IPS-NIHi11 (cell line): ENCODE measurements at places on chromosomes 6 and 20.
A peak's percentile ranks its signal among the peaks of the same experiment; 100 is the strongest.

GRCh38 chr6:14337152-14337551, 219.6 kb downstream of the CD83 start:
- DNase-seq: no peak

- DNase-seq: no peak
Measured at GRCh38 chr6:21529431-21529830, 64.1 kb upstream of the SOX4 start.

- DNase-seq: no peak
Measured at GRCh38 chr6:118645395-118645794, 6.0 kb downstream of the CEP85L start.

- DNase-seq: no peak
Measured at GRCh38 chr6:16967470-16967817, 134.4 kb upstream of the STMND1 start.

GRCh38 chr6:38034274-38034914, 214.9 kb downstream of the ZFAND3 start:
- DNase-seq: no peak

GRCh38 chr20:38125157-38126056, 39.7 kb downstream of the TGM2 start:
- no peak for DNase-seq

GRCh38 chr6:161613711-161614110, 339.9 kb upstream of the AGPAT4 start:
- DNase-seq: no peak

- no peak for DNase-seq
Measured at GRCh38 chr6:28750926-28751458, 172.8 kb downstream of the TRIM27 start.

- no peak for DNase-seq
Measured at GRCh38 chr20:44502968-44503367, 18.9 kb downstream of the SERINC3 start.

- DNase-seq: no peak
Measured at GRCh38 chr6:38116248-38116647, 296.7 kb downstream of the ZFAND3 start.

GRCh38 chr6:144319211-144319610, 34.1 kb downstream of the UTRN start:
- no peak for DNase-seq

DNA sequence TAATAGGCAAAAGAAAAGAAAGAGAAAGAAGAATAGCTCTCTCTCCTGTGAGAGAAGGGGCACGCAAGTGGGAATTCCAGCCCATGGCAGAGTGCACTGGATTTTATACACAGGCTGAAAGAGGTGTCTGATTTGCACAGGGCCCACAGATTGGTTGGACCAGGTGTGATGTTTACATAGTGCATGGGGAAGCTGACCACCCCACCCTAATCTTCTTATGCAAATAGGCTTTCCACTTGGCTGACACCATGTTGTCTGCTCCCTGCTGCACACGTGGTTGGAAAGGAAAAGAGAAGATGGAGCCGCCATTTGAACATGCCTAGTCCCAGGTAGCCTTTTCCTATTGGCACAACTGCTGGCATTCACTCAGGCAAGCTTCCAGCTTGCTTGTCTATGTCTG, 20.2 kb downstream of the MICA start:
- no peak for DNase-seq

DNA sequence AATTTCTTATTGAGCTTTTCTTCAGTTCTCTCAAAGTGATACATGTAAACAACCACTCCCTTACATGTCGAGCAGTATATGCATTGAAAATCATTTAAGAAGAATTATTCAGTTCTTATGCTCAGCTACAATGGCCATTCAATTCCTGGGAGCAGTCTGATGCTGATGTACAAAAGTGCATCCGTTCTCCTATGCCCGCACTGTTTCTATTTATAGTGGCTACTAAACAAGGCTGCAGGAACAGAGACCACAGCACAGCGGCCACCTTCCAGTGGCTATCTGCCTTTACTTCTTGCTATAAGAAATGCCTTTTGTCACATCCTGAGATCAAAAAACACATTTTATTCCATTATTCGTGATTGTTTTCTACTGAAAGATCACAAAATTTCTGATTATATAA, 82.2 kb downstream of the FHL5 start:
- no peak for DNase-seq

DNA sequence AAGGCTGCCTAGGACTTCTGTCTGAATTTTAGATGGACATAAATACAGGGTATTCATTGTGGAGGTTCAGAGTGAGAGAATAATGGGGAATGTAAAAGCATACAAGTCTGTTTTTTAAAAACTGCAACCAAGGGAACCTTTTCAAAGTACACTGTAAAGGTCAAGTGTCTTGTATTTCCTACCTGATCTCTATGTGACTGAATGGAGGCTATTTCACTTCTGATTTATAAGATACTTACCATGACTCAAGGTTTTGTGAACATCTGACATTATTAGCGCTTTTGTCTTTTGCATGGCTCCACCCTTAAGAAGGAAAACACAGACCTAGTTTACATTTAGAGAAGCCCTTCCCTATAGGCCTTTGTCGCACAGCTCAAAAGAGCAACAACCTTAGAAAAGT, 126.5 kb downstream of the ZFAND3 start:
- no peak for DNase-seq

DNA sequence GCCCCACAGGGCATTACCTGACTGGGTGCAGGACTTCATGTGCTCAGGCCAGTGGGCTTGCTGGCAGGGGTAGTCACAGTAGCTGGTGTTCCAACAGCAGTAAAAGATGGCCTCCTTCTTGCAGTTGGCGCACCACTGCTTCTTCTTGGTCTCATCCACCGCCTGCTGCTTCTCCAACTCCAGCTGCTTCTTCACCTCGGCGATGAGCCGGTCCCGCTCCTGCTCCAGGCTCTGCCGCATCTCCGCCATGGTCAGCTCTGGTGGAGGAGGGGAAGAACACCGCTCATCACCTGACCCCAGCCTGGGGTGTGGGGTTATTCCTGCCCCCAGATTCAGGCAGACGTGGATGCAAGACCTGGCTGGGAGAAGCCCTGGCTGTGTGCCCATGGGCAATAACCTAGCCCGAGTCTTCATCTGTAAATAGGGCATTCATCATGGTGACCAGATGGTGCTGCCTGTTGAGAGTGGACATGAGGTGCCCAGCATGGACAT, 132.2 kb downstream of the ZMYND8 start:
- DNase-seq: no peak

GRCh38 chr6:14141351-14142062, 23.9 kb downstream of the CD83 start:
- DNase-seq: no peak

- DNase-seq: no peak
Measured at GRCh38 chr20:57392512-57393271, 1.5 kb downstream of the RBM38 start.

DNA sequence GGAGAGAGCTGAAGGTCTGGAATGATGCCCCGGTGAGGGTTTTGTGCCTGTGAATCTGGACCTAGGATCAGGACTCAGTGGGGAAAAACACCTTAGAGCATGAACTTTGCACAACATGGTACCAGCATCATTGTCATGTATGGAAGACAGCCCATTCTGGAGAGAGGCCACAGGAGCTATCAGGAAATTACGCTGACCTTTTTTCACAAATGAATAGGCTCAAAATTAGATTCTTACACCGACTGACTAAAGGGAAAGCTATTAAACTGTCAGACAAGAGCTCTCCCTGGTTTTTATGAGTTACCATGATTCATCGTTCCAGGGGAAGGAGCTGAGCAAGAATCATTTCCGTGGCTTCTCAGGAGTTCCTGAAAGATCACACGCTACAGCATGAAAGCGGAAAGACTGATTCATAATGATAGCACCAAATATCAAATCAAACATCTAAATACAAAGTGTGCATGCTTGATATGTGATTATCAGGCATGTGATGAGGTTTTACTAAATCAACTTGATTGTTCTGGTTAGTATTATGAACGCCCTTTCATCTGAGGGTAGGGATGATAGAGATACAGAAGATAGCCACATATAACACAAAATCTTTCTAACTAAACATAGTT, 224.9 kb upstream of the SMLR1 start:
- DNase-seq: no peak

DNA sequence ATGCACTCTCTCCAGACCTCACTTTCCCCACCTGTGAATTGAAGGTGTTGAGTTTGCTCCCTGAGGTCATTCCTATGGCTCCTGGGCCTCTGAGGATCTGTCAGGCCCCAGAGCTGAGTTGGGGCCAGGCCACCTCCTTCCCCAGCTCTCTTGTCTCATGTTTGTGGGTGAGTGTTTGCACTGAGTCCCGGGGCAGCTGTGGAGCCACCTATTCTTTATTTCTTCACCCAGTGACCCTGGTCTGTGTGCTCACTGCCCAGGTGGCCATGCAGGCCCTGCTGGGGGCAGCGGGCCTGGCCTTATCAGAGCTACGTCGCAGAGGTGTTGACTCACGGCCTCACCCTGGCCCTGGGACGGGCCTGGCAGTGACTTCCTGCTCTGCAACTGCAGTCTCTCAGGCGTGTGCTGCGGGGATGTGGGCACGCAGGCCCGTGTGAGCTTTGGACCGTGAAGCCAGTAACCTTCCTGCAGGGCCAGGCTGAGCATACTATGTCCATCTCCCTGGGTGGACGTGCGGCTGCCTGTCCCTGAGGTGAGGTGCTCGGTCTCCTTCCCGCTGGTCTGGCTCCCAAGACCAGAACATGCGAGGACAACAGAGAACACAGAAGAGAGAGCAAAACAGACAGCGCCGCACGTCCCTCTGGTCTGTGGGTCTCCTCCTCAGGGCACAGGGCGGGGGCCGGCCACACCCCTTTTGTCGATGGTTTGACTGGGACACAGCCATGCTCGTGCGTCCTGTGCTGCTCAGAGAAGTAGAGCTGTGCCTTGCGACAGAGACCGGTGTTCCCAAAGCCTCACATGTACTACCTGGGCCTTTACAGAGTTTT, 12.1 kb downstream of the TMEM181 start:
- DNase-seq: no peak

DNA sequence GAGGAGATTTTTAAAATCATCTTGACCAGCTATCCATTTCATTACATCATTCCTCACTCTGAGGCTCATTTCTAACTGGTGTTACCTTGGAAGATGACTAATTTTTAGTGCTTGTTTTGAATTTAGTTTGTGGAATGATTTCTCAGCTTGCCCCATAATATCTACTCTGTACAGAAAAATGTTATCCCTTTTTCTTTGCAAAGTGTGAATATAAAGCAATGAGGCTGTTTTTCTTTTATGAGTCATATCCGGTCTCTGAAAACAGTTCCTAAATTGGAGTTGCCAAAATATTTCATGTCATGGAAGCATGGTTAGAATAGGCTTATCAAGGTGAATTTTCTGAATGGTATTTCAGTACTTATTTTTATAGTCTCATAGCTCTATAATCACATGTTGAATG, 43.8 kb downstream of the FUT9 start:
- no peak for DNase-seq

DNA sequence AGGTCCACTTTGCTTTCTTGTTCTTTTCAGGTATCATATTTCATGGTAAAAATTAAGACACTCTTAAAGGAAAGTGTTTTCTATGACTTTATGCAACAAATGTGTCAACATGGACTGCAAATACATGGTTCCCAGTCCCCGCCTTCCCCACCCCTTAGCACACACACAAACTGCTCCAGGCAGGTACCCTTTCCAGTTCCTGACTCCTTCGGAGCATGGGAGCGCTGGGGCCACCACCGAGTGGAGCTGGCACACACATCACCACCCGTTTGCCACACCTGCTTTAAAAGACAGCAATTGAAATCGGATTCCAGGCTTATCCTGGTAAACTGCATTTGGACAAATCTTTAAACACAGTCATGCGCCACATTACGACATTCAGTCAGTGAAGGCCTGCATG, 22.2 kb downstream of the RNASET2 start:
- DNase-seq: no peak

DNA sequence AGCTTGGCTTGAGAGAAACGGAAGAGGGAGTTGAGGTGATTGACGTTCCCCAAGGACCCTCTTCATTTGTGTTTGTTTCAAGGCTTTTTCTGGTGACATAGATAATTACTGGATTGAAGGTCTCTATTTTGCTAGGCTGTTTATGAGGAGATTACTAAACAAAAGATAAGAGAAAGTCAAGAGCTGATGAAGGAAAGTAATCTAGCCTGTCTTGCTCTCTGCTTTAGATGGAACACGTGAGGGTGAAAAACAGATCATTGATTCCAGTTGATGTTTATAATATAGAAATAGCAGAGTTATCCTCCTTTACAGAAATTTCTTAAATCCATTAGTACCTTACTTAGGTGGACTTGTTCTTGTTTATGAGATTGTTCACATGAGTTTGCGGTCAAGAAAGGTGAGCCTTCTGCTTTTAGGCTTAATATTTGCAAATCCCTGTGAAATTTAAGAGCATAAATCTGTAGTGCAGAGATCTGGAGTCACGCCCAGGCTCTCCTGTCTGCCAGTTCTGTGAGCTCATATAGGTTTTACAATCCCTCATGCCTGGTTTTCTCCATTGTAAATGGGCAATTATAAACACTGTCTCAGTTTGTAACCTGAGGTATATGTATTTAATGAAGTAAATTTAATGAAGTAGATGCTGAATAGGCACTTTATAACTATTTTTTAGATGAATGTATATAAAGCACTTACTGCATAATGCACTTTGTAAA, 272.8 kb downstream of the NKAIN2 start:
- DNase-seq: no peak

- DNase-seq: peak; percentile 68
Measured at GRCh38 chr6:99151634-99152346, 197.7 kb downstream of the FAXC start.

GRCh38 chr6:95515975-95516374, 61.4 kb upstream of the MANEA start:
- DNase-seq: no peak

DNA sequence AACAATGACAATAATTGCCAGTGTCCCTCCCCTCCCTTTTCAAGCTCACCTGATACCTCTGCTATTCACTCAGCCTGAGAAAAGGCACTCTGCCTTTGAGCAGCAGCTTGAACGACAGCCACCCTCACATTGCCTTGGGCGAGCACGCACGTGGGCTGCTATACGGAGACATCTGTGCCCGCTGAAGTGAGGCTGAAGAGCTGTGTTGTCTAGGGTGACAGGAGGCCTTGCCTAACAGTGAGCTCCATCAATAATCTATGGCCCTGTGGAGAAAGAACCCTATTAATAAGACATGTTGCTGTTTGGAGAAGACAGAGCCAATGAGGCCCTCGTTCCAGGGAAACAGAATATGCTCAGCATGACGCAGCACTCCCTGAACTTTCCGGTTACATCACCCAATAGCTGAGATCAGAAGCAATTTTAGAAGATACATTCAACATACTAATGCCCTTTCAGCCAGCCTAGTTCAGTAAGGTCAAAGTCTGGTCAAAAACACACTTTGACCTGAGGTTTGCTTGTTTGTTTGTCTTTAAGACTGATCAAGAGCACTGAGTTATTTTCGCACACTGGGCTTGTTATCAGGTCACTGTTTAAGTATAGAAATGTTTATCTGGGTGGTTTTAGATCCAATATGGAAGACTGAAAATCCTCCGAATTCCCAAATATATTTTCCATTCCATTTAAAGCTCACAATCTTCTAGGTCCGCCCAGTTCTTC, 30.6 kb downstream of the RBM24 start:
- no peak for DNase-seq
